Fibroblast of the conjunctiva (primary cell): ENCODE measurements at places on chromosomes 7 and 10.

DNA sequence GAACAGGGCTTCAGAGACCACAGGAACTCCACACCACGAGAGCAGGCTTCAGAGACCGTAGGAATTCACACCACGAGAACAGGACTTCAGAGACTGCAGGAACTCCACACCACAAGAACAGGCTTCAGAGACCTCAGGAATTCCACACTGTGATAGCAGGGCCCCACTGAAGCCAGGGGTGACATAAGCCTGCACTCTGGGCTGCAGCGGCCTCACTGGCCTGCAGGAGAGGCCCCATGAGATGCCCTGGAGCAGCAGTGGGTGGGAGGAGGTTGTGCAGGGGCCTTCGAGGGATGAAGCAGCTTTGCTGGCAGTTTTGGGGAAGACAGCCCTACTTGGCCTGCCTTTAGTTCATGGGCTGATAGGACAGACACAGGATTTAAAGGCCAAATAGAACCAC, 614.7 kb downstream of the PTPRN2 start:
- no peak for DNase-seq

DNA sequence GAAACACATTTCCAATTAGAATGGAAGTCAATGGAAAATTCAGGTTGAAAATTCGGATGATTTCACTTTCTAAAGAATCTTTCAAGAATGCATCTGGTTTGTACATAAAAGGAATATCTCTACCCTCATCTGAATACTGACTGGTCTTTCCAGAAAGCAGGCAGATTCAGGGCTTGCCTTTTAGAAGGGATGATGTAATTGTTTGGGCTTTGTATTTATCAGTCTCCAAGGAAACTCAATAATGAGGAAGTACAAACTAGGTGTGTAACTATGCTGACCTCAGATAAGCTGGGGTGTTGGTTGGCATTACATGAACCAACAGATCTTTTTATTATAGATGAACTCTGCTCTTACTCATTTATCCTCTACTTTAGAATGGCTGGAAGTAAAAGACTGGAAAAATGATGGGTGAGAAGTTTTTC, 24.1 kb downstream of the PDLIM1 start:
- DNase-seq = peak; percentile 41

- DNase-seq = no peak
These were observed 942.9 kb downstream of the NRG3 start for GRCh38 chr10:82817676-82818422.

DNA sequence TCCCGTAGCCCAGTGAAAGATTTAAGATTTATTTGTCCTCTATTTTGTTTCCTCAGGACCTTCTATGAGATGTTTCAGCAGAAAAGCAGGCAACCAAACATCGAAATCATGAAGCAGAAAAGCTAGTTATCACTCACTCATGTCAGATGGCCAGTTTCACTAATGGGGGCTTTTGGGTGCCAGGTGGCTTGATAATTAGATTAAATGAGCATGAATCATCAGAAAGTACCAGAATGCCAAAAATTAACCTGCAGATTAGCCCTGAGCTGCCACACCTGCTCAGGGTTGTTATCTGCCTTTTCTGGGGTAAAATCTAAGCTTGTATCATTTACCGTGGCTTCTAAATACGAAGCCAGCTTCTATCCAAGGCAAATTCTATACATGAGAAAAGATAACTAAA, 1017.5 kb downstream of the XPNPEP1 start:
- no peak for DNase-seq

DNA sequence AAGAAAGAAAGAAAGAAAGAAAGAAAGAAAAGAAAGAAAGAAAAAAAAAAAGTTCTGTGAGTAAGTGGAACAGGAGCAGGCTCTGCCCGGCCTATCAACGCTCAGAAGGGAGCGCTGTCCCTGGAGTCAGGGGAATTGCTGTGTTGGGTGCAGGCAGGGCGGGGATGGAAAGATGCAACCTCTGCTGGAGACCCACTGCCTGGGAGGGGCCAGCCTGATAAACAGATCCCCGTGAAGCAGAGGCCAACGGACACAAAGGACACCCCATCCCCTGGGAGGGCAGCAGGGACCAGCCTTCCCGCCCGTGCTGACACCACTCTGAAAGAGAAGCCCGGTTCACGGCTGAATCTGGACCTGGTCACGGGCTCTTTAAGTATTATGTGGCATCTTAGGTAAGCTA, 54.5 kb downstream of the TCERG1L start:
- no peak for DNase-seq

DNA sequence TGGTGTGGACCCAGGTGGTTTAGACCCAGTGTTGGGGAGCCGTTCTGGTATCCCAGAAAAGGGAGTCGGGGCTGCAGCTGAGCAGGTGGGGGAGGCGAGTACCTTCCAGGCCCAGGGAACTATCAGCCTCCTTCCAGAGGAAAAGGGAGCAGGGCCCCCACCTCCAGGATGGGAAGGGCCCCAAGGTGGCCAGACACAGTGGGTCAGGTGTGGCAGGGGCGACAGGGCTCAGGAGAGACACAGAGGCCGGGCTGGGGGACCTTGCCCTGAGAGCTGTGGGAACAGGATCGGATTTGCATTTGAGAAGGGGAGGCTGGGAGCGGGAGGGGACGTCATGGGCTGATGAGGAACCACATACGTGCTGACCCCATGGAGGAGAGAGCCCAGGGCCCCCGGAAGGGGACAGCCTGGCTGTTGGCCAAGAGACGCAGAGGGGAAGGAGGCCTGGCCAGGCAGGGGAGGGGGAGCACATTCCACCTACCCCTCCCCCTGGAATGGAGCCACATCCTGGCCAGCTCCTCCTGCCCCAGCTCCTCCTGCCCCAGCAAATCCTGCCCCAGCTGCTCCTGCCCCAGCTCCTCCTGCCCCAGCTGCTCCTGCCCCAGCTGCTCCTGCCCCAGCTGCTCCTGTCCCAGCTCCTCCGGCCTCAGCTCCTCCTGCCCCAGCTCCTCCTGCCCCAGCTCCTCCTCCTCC, 9.7 kb upstream of the TTYH3 start:
- no peak for DNase-seq

GRCh38 chr7:35680403-35681013, 14.4 kb downstream of the HERPUD2 start:
- DNase-seq = no peak

GRCh38 chr7:26397332-26397731, 105.7 kb downstream of the SNX10 start:
- DNase-seq = no peak

DNA sequence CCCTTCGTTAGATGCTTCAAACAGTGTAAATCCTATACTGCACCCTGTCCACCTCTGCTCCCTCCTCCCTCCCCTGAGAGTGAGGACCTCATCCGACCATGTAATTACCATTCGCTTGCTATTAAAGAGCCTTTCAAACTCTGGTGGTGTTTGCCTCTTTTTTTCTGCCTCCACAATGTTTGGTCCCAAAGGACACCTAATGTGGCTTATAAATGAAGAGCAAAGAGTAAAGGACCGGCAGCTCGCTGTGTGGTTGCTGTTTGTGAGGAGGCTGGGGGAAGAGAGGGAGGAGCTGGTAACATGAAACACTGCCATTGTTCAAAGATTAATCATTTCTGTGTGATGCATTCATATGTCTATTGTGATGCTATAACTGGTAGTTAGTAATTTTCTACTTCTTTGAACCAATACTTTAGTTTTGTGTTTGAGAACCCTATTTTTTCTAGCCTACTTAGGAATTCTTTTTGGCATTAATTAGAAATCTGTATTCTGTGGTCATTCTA, 27.9 kb downstream of the MTURN start:
- peak; percentile 42 for DNase-seq

DNA sequence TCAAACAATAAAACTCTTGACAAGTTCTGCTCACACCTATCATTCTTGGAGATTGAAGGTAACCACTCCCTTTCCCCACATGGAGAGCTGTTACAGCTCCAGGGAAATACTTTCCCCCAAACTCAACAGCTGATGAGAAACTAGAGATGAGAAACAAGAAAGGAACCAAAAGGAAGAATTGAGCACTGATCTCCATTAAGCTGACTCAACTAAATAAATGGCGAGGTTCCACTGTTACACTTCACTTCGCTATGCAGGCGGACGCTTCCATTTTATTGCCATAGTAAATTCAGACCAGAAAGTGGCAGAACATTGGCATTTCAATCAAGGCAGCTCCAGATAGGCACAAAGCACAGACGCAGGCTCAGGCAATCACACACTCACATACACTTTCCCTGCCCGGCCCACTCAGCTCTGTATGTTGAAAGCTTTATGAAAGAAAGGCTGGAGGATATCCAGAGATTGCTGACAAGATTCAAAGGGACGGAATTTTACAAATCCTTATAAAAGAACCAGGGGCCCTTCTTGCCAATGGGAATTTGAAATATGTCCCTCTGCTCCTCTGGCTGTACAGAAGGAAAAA, 11.5 kb upstream of the YAE1 start:
- DNase-seq = no peak

DNA sequence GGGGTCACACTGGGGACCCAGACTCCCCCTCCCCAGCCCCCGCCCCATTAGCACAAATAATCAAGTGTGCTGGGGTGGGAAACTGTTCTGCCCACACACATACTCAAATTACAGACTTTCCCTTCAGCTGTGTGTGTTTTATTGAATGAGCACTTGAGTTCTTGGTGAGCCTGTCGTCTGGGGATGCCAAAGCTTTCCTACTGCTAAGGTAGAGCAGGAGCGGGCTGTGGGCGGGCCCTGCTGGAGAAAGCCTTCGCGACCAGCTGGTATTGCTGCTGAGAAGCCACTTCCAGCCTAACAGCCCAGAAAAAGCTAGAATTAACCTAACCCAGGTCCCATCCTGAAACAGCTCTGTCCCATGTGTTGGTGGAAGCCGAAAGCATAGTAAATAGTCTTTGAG, 87.0 kb upstream of the KMT2E start:
- no peak for DNase-seq

DNA sequence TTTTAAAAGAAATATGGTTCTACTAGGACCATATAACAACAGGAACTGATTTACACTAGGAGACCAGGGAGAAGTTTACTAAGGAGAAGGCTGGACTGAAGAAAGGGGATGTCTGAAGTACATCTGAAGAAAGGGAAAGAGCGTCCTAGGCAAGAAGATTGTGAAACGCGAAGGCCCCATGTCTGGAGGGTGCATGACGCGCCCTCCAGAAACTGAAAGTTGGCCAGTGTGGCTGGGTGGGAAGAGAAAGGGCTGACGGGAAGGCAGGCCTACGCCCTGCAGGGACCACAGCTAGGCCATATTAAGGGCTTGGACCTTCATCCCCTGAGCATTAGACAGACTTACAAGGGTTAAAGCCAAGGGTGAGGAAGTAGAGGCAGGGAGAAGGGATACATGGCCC, 158.0 kb downstream of the TRIL start:
- DNase-seq = no peak

GRCh38 chr7:42461537-42461936, 224.5 kb upstream of the GLI3 start:
- DNase-seq = no peak

DNA sequence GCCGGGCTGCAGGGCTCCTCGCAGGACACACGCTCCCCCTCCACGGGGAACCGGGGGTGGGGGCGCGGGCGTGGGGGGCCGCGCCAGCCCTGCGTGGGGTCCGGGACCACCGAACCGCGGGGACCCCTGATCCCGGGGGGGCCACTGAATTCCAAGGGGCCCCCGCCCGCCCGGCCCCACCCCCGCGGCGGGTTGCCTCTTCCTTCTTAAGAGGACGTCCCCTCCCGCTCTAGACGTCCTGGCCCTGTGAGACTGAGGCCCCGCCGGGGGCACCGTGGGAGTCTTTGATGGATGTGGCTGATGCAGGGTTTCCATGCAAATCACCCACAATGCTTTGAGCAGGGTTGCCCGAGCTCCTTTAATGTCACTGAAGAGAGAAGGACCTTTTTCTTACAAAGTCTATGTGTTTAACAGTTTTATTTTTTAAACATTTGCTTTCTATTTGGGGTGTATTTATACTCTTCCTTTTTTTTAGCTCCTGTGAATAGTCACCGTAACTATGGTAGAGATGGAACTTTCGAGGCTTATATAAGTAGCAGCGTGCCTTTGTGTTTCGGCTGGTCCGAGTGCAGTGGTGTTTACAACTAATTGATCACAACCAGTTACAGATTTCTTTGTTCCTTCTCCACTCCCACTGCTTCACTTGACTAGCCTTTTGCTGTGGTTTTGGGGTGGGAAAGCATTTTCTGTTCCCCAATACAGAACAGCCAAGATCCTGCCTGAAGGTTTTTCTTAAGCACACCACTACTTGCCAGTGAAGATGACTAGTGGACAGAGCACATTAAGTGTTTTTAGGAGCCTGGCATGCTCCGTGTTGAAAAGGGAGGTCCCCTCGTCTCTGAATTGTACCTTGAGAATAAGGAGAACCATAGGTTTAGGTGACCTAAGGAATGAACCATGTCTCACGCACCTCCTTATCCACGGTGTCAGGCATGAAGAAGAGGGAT, 44.8 kb downstream of the PDIA4 start:
- DNase-seq = peak; percentile 76

DNA sequence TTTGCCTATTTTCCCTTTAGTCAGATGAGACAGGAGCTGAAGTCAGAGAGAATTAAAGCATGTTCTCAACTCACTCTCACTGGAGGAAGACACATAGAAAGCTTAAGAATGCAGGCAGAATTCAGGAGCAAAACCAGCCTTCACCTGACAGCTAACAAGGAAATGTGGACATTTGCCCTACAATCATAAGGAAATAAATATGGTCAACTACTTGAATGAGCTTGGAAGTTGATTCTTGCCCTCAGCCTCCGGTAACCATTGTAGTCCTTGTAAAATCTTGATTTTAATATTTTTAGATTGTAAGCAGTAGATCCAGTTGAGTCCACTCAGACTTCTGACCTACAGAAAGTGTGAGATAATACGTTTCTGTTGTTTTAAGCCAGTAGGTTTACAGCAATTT, 752.5 kb upstream of the ZWINT start:
- DNase-seq = no peak

- DNase-seq = no peak
These were observed 316.5 kb upstream of the IMMP2L start for GRCh38 chr7:111878785-111879184.

DNA sequence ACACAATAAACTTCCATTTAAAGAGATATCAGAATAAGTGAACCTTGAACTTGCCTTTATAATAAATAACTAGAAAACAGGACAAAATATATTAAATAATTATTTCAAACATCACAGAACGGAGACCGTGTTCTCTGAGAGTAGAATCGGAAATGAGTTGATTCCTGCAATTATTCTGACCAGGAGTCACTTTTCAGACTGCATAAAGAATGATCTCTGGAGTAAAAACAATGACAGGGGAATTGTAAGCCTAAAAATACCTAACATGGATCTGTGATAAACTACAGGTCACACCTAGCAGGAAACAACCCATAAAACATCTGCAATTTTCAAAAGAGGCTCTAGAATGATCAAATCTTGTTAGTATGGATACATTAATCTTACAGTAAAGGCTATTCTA, 577.5 kb upstream of the SORCS1 start:
- no peak for DNase-seq
